Activated CD4-positive, alpha-beta T cell treated with anti-CD3 and anti-CD28 coated beads for 36 hours (primary cell): ENCODE measurements at places on chromosomes 6 and 20. TPM values are rescaled to one million over a fixed set of nuclear protein-coding genes. Genes with fewer than 3 reads are reported as not detected.

Gene SYNDIG1
- not detected for total RNA-seq

DNA sequence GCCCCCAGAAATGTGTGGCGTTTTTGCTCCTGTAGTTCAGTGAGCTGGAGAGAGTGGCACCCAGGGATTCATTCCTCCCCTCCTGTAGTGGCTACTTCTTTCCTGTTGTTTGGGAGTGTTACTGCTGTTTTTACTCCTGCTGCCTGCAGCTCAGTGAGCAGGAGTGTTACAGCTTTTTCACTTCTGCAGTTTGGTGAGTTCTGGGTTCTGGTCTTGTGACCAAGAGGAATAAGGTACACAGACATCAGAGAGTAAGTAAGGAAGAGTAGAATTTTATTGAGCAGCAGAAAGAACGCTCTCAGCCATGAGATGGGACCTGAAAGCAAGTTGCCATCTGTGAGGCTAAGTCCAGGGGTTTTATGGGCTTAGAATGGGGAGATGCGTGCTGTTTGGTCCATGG is 966.3 kb upstream of the CITED2 start:
- DNase-seq: no peak

DNA sequence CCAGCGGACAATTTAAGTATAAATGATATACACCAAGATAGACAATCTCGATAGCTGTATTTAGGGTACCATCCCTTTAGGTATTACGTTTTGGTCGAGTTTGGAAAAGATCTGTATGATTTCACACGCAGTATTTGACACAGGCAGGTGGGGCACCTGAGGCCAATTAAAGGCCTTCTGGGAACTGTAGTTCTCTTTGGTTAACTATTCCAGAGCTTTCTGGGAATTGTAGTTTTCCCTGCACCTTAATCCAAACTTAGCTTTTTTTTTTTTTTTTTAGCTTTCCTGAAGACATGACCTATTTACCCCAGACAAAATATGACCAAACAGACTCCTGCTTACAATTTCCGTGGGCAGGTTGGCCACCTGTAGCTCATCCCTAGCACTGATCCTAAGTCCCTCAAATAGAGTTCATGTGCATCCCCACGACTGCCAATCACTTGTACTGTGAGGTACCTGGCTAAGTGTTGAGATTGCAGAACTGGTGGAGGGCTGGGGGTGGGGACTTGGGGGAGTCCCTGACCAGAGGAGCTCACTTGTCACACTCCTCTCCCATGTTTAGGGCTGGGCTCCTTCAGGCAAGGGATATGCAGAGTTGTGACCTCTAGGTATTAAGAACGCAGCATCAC is 999 bp upstream of the EHMT2 start:
- DNase-seq: peak; percentile 56

Gene FOXS1
- total RNA-seq: not detected

GRCh38 chr6:121932076-121932991 is 467.1 kb upstream of the HSF2 start:
- DNase-seq: no peak
